ENCODE measurements at places on chromosomes 1 and 21.

DNA sequence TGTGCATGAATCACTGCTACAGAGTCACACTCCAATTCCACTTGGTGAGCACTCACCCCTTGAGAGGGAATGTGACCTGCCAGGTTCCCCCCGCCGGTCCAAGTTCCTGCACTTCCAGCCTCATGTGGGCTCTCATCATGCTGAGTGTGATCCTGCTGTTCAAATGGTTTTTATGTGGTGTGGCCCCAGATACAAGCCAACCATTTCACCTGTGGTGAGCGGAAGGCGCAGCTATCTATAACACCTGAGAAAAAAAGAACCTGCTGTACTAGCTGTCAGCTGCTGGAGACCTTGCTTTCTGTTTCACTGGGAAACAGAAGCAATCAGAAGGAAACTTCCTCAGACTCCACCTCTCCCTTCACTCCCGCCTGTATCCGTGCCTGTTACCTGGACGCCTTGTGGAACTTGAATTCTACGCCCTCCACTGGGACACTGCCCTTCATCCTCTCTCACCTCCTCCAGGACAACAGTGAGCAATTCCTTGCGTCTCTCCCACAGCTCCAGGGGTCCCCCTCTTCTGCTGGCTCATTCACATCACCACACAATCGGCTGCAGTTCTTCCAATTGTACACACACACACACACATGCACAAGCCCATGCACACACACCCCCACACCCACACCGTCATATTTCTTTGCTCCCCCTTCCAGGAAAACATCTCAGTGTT, 64.4 kb upstream of the RPL11 start:
- no peak for DNase-seq

DNA sequence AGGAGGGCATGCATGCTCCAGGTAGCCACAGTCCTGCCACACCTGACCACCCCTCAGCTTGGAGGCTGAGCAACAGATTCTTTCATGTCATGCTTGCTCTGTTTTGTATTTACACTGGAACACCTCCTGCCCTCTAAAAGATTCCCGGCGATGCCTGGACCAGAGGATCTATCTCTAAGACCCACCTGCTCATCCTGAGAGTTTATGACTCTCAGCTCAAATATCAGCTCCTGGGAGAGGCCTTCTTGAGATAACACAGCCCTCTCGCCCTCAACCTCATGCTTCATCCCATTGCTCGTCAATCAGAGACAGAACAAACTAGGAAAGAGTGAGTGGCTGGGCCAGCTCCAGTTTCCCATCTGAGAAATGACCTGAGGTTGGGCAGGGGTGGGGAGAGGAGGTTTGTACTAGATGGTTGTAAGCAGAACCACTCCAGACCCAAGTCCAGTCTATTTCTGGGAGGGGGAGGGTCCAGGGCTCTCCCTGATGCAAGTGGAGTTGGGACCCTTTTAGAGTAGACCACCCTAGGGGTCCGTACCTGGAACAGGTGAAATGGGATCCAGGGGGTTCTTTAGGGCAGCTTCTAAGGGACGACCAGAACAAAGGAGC, 524.5 kb downstream of the MATN1 start:
- no peak for DNase-seq

GRCh38 chr1:208181364-208181763, 62.8 kb downstream of the PLXNA2 start:
- no peak for DNase-seq

DNA sequence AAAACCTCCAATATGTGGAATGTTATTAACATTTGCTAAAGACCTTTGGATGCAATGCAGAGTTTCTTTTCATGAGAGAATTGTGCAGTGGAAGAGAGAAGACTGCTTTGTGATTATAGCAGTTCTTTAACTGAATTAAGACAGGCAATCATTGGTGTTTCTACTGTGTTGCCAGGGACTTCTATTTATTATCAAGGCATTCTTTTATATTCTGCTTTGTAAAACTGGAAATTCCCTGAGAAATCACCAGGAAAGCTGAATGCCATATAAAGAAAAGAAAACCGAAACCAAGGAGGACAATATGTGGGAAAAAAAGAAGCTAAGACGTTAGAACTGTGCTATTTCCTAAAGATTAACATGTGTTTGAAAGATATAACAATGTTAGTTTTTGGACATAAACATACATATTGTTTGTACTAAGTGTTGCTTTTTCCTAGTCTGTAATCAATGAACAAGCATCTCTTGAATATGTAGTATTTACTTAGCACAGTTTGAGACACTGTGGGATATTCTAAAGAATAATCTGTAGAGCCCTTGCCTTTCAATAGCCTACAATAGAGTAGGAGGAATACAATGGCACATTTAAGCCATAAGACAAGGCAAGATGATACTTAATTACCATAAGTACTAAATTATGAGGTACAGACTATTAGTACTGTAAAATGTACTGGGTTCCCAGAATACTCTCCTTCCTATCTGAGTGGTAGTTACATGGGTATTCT, 47.1 kb downstream of the EXTL2 start:
- DNase-seq: no peak

GRCh38 chr1:177427811-177428210, 257.1 kb downstream of the BRINP2 start:
- DNase-seq: no peak

GRCh38 chr1:201126832-201127754, at the start of gene ASCL5:
TSS of gene ASCL5 (minus strand) at chr1:201127184. CDS start at chr1:201115372, 11,812 bp downstream.
- DNase-seq: no peak

Measured in T47D (cell line).